ENCODE measurements at places on chromosomes 2 and 18. TPM values are rescaled to one million over a fixed set of nuclear protein-coding genes. Genes with fewer than 3 reads are reported as not detected.

DNA sequence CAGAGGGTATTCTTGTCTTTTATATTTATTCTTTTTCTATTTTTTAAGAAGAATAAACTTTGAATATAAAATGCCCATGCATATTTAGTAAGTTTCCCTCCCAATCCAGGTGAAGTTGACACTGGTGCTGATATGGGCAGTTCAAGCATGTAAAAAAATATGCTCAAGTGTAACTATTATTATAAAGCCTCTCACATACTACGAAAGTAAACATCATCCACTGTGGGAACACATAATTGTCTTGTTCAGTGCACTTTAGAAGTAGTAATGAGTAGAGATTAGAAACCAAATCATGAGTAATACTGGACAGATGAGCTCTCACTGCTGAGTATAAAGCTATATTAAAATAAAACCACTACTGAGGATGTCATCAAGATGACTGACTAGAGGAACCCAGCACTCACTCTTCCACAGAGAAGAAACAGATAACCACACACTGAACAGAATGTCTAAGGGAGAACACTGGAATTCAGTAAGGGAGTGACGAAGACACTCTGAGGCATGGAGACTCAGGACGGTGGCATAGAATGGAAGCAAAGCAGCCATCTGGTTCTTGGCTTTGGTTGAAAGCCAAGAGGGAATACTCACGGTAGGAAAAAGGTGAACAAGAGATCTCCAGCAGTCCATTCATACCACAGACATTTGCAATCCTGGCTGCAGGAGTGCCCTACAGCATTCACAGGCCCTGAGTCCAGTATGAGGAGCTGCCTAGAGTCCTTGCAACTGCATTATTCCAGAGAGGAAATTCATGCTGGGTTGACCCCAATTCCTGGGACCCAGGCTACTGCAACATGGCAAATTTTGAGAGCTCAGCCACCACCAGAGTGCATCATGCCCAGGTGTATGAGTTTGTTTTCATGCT is 9.5 kb upstream of the FAM110C start:
- DNase-seq: no peak

DNA sequence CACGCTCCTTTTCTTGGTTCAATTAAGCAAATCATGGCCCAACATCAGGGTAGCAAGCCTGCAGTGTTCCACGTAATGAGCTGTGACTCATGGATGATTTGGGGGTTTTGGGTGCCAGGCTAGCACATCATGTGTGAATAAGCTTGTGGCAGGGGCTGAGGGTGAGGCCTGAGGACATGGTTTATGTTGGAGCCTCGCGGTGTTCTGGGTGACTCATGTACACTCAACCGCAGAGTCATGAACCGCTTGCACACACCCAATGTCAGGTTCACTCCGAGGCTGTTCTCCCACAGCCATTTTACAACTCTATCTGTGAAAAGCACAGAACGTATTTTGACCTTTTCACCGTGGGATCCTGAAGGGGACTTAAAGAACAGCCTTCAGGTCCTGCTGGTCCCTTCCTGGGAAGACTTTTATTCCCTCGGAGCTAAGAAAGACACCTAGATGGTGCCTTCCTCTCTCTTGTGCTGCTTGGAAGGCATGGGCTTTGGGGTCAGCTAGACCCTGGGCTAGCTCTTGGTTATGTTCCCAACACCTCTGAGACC is 139.9 kb upstream of the ZEB2 start:
- peak; percentile 51 for DNase-seq

GRCh38 chr2:149727927-149728326 is 140.4 kb upstream of the MMADHC start:
- no peak for DNase-seq

The SULT1C4 gene
- total RNA-seq: not detected

The GREB1L gene
- not detected for total RNA-seq

GRCh38 chr2:174014011-174014698 is 49.0 kb upstream of the SP3 start:
- DNase-seq: no peak

The NABP1 gene
- total RNA-seq: 52.4 TPM

GRCh38 chr2:224449212-224450147 is 47.6 kb upstream of the FAM124B start:
- DNase-seq: peak; percentile 23

DNA sequence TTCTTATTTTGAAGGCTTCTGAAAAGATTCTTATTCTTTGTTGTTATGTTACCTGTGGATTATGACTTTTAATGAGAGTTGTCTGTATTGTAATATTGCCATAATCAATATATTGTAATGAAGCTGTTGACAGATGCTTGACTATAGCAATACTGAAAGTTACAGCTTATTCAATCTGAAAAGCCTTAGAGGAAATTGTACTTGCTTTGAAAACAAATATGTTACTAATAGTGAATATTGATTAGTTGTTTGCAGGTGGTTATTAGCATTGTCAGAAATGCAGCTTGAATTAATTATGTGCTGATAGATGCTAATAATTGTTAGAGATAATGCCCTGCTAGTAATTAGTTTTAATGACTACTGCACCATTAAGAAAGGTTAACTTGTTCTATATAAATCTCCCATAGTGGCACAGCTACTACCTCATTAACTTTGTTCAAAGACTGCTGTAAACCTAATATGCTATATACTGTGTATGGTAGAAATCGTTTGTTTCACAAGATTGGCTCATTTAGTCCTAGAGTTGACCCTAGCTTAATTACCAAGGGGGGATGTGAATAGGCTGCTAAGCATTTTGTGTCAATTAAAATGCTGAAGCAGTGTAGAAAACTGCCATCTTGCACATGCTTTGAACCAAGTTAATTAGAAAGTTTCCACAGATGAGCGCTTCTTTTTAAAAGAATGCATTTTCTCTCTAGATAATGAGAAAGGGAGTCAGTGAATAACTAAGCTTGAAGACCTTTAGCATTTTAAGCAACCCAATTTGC is 30.5 kb downstream of the SLC39A10 start:
- no peak for DNase-seq

- no peak for DNase-seq
Measured at GRCh38 chr2:176854878-176855277, 357.7 kb upstream of the HNRNPA3 start.

DNA sequence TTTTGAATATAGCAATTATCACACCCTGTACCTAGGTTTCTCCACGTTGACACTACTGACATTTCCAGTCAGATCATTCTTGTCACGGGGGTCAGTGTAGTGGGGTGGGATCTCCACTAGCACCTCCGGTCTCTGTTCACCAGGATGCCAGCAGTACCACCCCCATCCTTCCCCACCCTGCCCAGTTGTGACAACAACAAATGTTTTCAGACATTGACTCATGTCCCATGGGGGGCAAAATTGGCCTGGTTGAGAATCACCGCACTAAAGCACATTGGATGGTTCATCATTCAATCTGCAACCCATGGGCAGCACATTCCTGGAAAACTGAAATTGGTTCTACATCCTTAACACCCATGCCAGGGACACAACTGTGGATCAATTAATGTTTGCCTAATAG is 32.3 kb downstream of the FEZ2 start:
- no peak for DNase-seq

DNA sequence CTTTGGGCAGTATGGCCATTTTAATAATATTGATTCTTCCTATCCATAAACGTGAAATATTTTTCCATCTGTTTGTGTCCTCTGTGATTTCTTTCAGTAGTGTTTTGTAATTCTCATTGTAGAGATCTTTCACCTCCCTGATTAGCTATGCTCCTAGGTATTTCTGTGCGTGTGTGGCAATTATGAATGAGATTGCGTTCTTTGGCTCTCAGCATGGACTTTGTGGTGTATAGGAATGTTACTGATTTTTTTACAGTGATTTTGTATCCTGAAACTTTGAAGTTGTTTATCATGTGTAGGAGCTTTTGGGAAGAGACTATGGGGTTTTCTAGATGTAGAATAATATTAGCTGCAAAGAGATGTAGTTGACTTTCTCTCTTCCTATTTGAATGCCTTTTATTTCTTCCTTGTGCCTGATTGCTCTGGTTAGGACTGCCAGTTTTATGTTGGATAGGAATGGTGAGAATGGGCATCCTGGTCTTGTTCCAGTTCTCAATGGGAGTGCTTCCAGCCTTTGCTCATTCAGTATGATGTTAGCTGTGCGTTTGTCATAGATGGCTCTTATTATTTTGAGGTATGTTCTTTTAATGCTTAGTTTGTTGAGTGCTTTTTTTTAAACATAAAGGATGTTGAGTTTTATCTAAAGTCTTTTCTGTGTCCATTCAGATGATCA is 27.0 kb upstream of the THUMPD2 start:
- DNase-seq: no peak
